ENCODE measurements at places on chromosomes 2 and 18.

DNA sequence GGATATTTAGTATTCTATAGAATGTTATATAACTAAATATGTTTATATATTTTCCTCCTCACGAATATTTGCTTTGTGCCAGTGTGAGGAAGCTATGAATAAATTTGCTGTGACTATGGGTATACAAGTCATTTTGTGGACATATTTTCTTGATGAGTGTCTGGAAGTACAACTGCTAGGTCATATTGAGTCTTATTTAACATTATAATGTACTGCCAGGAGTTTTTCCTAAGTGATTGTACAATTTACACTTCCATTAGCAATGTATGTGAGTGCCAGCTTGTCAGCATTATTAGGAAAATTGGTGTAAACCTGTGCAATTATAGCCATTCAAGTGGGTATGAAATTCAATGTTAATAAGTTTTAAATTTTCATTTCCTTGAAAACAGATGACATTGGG, 1328.9 kb upstream of the TMEFF2 start:
- DNase-seq = no peak

GRCh38 chr2:75012080-75012479, 53.6 kb downstream of the POLE4 start:
- no peak for DNase-seq

DNA sequence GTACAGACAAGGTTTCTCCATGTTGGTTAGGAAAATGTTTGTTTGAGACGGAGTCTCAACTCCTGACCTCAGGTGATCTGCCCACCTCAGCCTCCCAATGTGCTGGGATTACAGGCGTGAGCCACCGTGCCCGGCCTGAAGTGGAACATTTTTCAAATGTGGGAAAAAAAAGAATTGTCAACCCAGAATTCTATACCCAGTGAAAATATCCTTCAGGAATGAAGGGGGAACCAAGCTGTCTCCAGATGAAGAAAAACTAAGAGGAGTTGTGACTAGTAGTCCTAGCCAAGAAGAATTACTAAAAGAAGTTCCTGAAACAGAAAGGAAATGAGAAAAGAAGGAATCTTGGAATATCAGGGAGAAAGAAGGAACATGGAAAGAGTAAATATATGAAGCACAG, 25.7 kb downstream of the RAPGEF4 start:
- no peak for DNase-seq

DNA sequence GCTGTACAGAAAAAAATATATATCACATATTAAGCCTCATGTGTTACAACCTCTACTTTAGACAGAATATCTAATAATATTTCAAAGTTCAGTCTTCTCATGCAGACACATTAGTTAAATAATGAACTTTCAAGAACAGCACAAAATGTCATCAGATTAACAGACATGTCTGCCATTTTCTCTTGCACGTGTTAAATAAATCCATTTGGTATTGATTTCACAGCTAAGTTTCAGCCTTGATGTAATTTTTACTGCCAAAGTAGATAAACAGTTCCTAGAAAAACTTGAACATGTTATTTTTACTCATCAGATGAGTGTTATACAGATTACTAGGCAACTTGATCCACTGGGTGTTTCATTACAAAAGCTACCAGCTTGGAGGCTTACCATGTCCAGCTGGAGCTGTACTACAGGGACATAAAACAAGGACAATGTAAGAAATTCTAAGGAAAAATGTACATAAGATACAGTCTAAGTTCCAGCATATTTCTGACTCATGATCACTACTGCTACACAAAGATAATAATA, 290.7 kb upstream of the DDX18 start:
- DNase-seq = no peak

DNA sequence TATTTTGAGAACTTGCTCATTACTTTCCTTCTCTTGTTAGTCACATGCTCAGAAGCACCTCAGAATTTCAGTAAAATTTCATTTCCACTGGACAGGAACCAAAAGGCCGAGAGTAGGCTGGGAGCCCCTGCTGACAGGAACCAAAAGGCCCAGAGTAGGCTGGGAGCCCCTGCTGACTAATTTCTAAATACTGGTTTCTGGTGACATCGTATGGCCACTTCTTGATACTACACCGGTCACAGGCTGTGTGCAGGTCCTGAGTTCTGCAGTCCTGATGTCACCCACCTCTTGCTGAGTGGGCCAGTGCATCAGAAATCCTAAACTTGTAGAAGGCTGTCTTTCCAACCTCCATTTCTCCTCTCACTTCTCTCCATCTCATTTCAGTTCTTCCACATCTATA, 17.7 kb upstream of the EN1 start:
- DNase-seq = no peak

Data from activated naive CD4-positive, alpha-beta T cell (primary cell).